ENCODE measurements at places on chromosomes 1 and 21.

DNA sequence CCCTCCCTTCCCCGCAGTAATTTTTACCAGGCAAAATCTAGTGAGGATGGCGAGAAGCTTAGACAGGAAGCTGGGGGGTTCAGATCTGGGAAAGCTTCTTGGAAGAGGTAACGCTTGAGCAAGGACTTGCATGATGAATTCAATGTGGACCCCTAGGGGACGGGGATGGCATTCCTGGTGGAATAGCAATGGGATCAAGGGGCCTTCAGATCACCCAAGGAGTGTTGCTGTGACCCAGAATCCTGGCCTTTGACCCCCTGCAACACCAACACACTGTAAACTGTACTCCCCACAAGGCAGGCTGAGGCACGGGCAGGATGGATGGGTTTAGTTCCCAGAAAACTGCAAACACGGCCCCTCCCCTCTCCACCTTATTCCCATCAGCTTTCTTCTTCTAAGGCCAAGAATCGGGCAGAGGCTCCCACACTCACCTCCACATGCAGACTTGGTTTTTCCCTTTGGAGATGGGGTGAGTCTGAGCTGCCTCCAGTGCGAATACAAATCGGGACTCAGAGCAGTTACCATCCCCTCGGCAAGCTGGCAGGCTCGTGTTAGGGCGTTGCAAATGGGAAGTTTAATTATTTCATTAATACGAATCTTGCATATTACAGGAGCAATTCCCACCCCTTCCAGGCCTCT lies 20.1 kb downstream of the DISP3 start:
- no peak for DNase-seq

GRCh38 chr1:107153014-107153413 lies 12.2 kb downstream of the NTNG1 start:
- DNase-seq: no peak

DNA sequence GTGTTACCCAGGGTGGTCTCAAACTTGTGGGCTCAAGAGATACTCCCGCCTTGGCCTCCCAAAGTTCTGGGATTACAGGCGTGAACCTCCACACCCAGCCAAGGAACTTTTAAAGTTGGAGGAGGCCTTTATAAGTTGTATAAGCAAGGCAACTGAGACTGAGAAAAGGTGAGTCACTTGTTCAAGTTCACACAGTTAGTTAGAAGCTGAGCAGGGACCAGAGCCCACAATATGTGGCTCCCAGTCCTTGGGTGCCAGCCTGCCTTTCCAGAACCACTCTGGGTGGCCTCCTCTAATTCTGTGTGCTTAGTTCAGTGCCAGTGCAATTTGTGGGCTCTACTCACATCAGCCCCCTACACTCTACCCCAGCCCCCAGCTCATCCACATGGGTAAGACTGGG lies 3.7 kb downstream of the RAB25 start:
- DNase-seq: no peak

GRCh38 chr21:44332383-44332782 lies 6.8 kb downstream of the CFAP410 start:
- no peak for DNase-seq

DNA sequence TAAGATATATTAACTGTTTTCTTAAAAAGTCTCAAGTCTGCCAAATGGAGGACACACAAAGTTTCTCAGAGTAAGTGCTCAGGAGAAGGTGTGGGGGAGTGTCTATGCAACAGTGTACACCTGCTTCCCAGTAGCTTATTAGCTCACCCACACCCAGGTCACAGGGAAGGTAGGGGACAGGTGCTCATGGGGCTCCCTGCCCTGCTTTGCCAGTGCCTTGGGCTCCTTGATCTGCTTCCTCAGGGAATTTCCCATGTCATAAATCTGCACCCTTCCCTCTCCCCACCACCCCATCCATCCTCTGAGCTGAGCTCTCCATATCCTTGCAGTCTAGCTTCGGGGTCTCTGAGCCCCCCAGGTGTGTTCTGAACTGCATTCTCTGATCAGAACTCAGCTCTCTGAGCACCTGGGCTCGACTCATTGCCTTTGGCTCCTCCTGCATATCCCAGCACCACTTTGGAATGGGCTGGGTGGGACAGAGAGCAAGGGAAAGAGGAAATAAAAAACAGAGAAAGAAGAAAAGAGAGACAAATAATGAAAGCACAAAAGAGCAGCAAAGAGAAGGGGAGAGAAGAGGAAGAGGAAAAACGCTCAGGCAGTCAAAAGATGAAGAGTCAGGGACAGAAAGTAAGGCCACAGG lies 87.0 kb upstream of the ATP1B1 start:
- DNase-seq: no peak

DNA sequence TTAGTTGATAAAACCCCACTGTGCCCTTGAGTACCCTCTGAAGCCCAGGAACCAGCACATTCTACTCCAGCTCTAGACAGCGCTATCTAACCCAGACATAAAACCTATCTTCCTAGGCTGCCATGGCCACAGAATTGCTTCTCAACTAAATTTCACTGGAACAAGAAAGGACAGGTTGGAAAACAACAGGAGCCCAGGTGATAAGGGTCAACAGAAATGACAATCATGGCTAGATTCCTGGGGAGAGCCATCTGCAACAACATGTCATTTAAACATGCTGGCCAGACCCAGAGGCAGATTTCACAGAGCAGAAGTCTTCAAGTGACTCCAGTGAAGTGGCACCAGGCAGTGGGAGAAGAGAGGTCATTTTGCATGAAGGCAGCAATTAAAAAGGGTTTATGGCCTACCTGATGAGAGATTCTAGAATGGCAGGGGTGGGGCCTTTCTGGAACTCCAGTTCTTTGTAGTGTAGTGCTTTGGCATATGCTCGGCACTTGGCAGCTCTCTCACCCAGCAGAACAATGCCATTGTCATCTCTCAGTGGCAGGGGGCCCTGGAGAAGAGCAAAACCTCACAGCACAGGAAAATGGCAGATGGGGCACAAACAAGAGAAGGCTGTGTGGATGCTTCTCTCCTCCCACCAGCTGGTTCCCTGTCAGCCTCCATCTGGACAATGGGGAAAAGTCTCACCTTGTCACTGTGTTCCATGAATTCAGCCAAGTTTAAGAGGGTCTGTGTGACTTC lies 9.9 kb downstream of the ANGPTL7 start:
- DNase-seq: no peak

Measured in aorta (tissue), 5 donors.